DMS79 (cell line): ENCODE measurements at places on chromosomes 11 and 22.

- DNase-seq, result no peak
Measured at GRCh38 chr11:11528986-11529385, 92.8 kb downstream of the GALNT18 start.

DNA sequence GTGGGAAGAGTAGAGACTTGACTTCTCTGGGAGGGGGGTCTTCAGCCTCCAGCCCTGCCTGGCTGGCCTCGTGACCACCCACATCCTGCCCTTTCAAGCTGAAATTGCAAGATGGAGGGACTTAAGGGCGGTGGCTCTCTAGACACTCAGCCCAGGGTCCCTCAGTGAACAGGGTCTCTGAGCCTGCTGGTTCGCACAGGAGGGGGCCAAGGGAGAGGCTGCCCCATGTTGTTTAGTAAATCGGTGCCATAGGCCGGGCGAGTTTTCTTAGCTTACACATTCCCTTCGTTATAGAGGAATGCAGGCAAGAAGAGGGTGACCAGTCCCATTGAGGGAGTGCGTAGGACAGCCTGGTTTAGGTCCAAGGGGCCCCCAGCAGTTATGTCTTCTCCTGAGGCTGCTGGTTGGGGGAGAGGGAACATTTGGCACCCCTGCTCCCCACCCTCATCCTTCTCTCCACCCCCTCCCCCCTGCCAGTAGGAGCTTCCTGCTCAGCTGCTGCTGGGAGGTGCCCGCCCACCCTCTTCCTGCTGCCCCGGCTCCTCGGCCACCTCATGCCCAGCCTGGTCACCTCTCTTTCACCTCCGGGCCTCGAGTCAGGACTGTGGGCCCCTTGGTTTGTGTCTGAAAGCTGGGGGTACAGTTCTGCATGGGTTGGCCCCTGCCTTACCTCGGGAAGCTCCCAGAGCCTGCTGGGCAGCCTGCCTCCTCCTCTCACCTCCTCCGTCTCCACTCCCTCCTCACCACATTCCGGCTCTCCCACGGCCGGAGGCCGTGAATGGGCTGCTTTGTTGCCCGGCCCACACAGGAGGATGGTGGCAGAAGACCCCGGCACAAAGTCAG is 3.9 kb downstream of the FRMD8 start:
- no peak for DNase-seq

DNA sequence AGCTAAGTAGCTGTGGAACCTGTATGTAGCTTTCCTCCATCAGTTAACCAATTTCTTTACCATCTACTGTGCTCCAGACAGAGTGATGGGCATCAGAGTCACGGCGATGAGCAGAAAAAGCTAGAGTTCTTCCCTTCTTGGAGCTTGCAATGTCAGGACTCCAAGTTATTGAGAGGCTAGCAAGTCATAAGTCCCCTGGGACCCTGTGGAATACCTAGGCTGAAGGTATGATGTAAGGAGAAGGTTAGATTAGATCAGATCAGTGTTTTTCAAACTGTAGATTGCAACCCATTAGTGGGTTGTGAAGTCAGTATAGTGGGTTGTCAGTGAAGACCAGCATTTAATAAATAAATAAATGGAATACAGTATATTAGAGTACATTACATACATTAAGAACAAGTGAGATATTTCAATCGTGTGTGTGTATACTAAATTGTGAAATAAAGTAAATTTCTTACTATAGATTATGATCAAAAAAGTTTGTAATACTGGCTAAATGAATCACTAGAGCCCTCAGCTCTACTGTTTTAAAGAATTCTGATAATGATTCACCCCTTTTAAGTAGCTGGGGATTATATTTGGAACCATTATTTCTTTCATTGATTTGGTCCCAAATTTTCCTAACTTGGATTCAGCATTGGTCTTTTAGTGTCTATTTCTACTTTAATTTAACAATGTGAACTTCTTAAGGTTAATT is 52.3 kb downstream of the RASSF10 start:
- no peak for DNase-seq

- DNase-seq, result no peak
Measured at GRCh38 chr11:30984442-30984816, 385.1 kb downstream of the DCDC1 start.

DNA sequence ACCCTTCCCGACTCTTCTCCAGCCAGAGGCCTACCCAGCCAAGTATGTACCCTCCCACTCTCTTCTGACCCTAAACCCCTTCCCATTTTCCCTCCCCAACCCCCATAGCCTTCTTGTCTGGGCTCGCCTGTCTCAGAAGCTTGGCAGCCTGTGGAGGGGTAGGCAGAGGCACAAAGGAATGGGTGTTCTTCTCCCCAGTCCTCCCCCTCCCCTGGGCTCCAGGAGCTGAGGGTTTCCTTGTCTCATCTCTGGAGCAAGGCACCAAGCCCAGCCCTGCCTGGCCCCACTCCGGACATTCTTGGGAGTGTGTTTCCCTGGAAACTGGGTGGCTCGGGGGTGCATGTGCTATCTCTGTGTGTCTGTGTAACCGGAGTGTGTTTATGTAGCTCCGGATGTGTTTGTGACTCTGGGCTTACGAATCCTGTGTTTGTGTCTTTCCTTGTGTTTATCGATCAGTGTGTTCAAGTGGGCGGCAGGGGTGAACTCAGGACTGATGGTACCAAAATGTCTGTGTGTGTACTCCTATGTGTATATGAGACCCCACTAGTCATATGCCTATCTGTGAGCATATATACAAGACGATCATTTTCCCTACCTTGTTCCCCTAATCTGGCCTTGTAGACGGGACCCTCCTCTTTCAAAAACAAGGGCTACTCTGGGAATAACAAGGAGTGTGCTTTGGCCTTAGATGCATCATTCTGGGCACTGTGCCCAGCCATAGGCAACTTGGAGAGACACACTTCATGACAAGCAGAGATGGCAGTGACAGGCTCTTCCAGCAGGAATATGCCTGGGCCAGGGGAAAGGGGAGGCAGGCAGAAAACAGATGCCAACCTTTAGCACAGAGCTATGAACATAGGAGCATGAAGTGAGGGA is 10.9 kb downstream of the PHLDB1 start:
- peak; percentile 66 for DNase-seq

GRCh38 chr22:44224166-44224565 is 43.4 kb downstream of the PARVG start:
- DNase-seq, result no peak

- no peak for DNase-seq
Measured at GRCh38 chr11:84969103-84969502, 658.0 kb downstream of the DLG2 start.

DNA sequence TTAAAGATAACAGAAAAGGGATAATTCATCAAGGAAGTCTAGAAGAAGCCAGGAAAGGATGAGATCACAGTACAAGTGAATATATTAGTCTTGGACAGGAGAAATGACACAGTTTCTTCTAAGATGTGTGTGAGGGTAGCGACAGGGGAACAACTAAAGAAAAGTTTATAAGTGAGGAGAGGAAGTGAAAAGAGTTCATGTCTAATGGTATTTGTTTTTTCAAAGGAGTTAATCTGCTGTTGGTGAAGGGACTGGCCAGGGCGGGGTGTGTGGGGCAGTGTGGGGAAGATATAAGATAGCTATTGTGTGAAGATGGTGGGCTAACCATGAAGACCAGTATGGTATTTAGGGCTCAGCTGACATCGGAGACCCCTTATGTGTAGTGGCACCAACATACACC is 7.6 kb upstream of the PPFIBP2 start:
- DNase-seq, result no peak

- no peak for DNase-seq
Measured at GRCh38 chr22:20571078-20571503, 63.7 kb downstream of the MED15 start.

DNA sequence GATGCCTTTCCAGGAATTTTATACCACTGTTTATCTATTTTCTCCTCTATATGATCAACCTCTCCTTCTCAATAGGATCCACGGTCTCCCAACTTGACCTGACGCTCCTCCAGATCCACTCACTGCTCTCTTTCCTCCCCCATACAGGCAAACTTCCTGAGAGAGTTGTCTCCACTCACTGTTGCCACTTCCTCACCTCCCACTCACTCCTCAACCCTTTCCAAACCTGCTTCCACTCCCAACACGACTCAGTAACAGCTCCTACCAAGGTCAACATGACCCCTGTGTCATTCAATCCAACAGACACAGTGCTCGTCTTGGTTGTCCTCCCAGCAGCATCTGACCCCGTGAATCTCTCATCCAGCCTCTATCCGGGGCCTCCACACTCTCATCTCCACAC is 3.1 kb downstream of the APBB1 start:
- no peak for DNase-seq

DNA sequence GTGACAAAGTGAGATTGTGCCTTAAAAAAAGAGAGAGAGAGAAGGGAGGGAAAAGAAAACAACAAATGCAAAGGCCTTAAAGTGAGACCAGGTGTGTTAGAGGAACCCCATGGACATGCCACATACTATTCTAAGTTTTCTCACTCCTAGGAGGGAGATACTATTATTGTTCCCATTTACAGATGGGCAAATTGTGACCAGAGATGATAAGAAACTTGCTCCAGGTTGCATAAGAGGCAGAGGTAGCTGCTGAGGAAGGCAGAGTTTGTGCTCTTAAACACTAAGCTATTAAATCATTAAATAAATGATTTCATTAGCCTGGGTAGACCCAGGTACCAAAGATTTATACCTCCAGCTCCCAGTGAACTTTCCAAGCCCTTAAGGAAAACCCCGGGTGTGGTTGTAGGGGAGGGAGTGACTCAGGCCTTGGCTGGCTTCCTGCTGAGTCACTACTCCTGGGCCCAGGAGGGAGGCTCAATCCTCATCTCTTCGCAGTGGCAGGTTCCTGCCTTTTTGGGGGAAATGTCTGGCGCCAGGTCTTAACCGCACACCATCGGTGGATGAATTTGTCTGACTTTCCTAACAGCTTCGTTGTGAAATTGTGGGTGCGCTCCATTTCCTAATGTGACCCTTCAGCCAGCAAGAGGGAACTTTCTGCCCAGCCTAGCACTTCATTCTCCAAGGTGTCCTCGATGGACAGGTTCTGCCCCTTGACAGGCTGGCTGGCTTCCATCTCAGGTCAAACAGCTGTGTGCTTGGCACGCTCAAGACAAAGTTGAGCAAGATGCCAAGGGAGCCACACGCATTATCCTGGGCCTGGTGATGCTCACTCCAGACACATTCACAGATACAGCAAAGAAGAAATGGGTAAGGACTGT is 33.4 kb upstream of the PTPRJ start:
- peak; percentile 99 for DNase-seq

DNA sequence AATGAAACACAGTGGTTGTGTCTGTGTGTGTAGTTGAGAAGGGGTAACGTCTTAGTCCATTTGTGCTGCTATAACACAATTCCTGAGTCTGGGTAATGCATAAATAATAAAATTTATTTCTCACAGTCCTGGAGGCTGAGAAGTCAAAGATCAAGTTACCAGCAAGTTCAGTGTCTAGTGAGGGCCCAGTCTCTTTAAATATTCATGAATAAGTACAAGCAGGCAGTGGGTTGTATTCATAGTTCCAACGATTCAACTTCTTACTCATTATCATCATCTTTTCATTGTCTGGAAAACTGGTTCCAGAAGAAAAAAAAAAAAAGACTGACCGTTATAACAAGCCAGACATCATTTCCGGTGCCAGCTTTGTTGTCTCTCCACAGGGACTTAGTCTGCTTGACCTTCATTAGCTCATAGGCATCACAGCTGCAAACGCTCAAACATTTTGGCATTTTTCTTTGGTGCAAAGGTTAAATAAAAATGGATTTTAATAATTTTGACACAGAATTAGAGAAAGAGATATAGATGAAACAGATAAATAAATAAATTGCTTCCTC is 1297.5 kb downstream of the LRRC4C start:
- DNase-seq, result no peak

DNA sequence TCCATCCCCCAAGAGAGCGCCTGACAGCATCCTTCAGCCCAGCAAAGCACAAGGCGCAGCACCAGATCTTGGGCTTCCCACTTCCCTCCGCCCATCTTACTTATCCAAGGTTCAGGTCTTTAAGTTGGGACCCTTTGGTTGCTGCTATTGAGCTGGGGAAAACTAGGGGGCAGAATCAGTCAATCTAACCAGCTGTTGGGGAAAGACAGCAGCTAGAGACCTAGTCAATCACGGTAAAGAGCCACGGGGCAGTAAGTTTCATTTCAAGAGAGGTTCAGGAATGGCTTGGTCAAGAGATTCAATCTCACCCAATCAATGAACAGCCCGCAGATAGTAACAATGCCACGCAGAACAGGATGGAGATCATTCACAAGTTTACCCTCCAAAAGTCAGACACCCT is 1.7 kb downstream of the ABTB2 start:
- no peak for DNase-seq

DNA sequence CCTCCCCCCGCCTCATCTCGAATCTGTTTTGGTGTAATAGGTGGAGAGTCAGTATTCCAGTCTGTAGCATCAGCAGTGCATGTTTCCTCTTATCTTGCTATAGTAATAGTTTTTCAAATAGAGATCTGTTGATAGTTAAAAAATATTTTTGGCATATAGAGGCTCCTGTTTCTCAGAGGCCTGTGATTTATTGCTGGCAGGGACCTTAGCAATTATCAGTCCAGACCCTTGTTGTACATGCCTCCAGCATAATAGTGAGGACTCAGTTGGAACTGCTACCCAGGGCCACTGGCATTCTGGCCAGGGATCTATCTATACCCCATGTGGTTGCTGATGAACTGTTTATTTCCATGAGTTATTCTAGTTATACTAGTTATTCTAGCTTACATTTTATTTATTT is 52.6 kb downstream of the SPECC1L start:
- DNase-seq, result no peak

DNA sequence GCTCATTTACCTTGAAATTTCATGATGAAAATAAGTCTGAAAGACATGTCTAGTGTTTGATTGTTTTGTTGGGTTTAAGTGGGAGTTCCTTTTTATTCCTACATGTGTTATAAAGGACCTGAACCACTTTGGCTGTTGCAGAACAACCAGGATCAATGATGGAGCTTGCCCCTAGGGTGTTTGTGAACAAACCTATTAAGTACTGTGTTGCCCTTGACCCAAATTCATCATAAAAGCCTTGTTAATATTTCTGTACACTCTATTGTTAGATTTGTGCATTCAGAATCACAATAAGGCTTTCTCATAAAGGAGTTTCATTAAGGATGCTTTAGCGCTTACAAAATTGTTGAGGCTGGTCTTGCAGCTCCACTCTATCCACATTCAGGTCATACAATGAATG is 452.6 kb downstream of the NELL1 start:
- no peak for DNase-seq

- DNase-seq, result no peak
Measured at GRCh38 chr11:75147875-75148263, 3.0 kb upstream of the SLCO2B1 start.

- no peak for DNase-seq
Measured at GRCh38 chr11:110812086-110812733, 100.0 kb upstream of the ARHGAP20 start.

DNA sequence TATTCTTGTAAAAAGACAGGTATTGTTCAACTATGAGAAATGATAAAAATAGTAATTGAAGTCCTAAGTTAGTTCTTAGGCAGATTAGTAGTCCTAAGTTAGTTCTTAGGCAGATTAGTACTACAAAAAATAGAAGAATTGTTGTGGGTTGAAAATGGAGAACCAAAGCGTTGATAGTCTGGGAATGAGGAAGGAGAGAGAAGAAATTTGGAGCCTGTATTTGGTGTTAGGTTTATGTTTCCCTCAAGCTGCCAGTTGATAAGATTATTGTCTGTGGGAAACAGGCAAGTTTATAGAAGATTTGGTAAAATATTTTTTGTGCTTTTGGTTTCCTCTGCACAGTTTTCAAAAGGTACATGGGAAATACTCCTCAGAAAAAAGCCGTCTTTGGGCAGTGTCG is 3.6 kb downstream of the BCO2 start:
- no peak for DNase-seq

GRCh38 chr11:67680696-67681470 is 6.5 kb upstream of the ALDH3B2 start:
- no peak for DNase-seq
